ENCODE measurements at places on chromosomes 12 and 14. TPM values are rescaled to one million over a fixed set of nuclear protein-coding genes. Genes with fewer than 3 reads are reported as not detected.

GRCh38 chr14:95662376-95663186, 23.6 kb upstream of the TCL1B start:
- no peaks in the 10 kb centered on the region for H3K36me3 ChIP-seq
- peaks cover 4% of the 10 kb centered on the region for H3K4me1 ChIP-seq

The PAPLN gene
- 0.30 TPM for total RNA-seq

- H3K4me1 ChIP-seq = peaks cover 88% of the 10 kb centered on the region
- peak overlapping the region; percentile 91 for H3K27ac ChIP-seq
- DNase-seq = no peak
- no peaks in the 10 kb centered on the region for H3K27me3 ChIP-seq
- H3K36me3 ChIP-seq = peaks cover 2% of the 10 kb centered on the region
These were observed 4.9 kb upstream of the HDAC7 start for GRCh38 chr12:47824635-47825034.

DNA sequence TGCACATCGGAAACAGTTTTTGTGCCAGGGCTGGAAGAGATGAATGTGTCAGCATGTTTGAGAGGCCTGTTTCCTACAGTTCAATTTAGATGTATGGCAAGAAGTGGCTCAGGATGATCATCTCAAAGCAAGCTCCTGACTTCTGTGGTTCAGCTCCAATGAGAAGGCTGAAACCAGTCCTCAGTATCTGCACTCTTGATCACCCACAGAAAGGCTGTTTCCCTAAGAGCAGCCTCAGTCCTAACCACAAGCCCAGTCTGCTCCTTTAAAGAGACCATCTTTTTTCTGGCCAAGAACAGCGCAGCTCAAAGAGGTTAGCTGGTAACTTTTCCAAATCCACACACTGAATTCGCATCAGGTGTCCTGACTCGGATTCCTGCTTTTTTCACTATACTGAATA, 19.2 kb downstream of the CSRP2 start:
- no peak for DNase-seq
- no peaks in the 10 kb centered on the region for H3K4me1 ChIP-seq
- peaks cover 3% of the 10 kb centered on the region for H3K27me3 ChIP-seq
- H3K36me3 ChIP-seq = peaks cover 22% of the 10 kb centered on the region
- no peak overlapping the region for H3K27ac ChIP-seq

- DNase-seq = no peak
- no peak overlapping the region for H3K4me3 ChIP-seq
- H3K27me3 ChIP-seq = peaks cover 36% of the 10 kb centered on the region
- H3K27ac ChIP-seq = no peak overlapping the region
- H3K36me3 ChIP-seq = no peaks in the 10 kb centered on the region
These were observed 5.3 kb downstream of the SSTR1 start for GRCh38 chr14:38213001-38213400.

The MYBPC1 gene
- total RNA-seq = not detected

- no peaks in the 10 kb centered on the region for H3K36me3 ChIP-seq
- H3K27ac ChIP-seq = no peak overlapping the region
- DNase-seq = peak; percentile 10
- H3K4me3 ChIP-seq = no peak overlapping the region
These were observed 105.1 kb downstream of the PRIMA1 start for GRCh38 chr14:93683226-93683625.

The GLIPR1L2 gene
- total RNA-seq = 0.39 TPM

GRCh38 chr12:53299101-53299453, 418 bp upstream of the MYG1 start:
- H3K27me3 ChIP-seq = no peaks in the 10 kb centered on the region
- peaks cover 72% of the 10 kb centered on the region for H3K4me1 ChIP-seq
- peak overlapping the region; percentile 85 for H3K4me3 ChIP-seq
- DNase-seq = peak; percentile 61

The RIN3 gene
- 26.4 TPM for total RNA-seq

DNA sequence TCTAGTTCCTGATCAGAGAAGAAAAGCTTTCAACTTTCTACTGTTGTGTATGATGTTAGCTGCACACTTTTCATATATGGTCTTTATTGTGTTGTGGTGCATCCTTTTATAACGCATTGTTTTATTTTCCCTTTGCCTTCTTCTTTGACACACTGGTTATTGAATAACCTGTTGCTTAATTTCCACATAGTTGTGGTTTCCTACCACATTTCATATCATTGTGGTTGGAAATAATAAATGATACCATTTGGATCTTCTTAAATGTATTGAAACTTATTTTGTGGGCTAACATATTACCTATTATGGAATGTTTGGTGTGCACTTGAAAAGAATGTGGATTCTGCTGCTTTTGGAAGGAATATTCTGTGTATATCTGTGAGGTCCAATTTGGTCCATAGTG, 64.9 kb downstream of the GPHN start:
- H3K27ac ChIP-seq = no peak overlapping the region
- DNase-seq = no peak
- peaks cover 37% of the 10 kb centered on the region for H3K36me3 ChIP-seq
- H3K27me3 ChIP-seq = no peaks in the 10 kb centered on the region
- H3K4me1 ChIP-seq = peaks cover 9% of the 10 kb centered on the region
- no peak overlapping the region for H3K4me3 ChIP-seq

- no peak overlapping the region for H3K27ac ChIP-seq
- peaks cover 3% of the 10 kb centered on the region for H3K27me3 ChIP-seq
- peaks cover 2% of the 10 kb centered on the region for H3K36me3 ChIP-seq
- DNase-seq = no peak
- no peak overlapping the region for H3K4me3 ChIP-seq
These were observed 55.5 kb downstream of the TTC7B start for GRCh38 chr14:90760591-90761316.

GRCh38 chr12:12017135-12017581, 53.6 kb upstream of the BCL2L14 start:
- H3K27ac ChIP-seq = peak overlapping the region; percentile 98
- peaks cover 69% of the 10 kb centered on the region for H3K4me1 ChIP-seq
- no peaks in the 10 kb centered on the region for H3K36me3 ChIP-seq
- peak overlapping the region; percentile 54 for H3K4me3 ChIP-seq
- no peaks in the 10 kb centered on the region for H3K27me3 ChIP-seq

GRCh38 chr12:113891739-113892520, 74.2 kb downstream of the RBM19 start:
- peaks cover 38% of the 10 kb centered on the region for H3K36me3 ChIP-seq
- H3K4me3 ChIP-seq = no peak overlapping the region
- no peak overlapping the region for H3K27ac ChIP-seq
- peak; percentile 16 for DNase-seq
- no peaks in the 10 kb centered on the region for H3K27me3 ChIP-seq
- no peaks in the 10 kb centered on the region for H3K4me1 ChIP-seq

GRCh38 chr12:47349137-47350061, 269.6 kb upstream of the AMIGO2 start:
- peaks cover 79% of the 10 kb centered on the region for H3K4me1 ChIP-seq
- no peaks in the 10 kb centered on the region for H3K27me3 ChIP-seq
- H3K4me3 ChIP-seq = peak overlapping the region; percentile 53
- peaks cover 34% of the 10 kb centered on the region for H3K36me3 ChIP-seq
- peak overlapping the region; percentile 98 for H3K27ac ChIP-seq
- peak; percentile 66 for DNase-seq

GRCh38 chr12:50980545-50980944, 28.2 kb downstream of the HIGD1C start:
- peaks cover 19% of the 10 kb centered on the region for H3K36me3 ChIP-seq
- peaks cover 41% of the 10 kb centered on the region for H3K4me1 ChIP-seq
- H3K27ac ChIP-seq = peak overlapping the region; percentile 94

DNA sequence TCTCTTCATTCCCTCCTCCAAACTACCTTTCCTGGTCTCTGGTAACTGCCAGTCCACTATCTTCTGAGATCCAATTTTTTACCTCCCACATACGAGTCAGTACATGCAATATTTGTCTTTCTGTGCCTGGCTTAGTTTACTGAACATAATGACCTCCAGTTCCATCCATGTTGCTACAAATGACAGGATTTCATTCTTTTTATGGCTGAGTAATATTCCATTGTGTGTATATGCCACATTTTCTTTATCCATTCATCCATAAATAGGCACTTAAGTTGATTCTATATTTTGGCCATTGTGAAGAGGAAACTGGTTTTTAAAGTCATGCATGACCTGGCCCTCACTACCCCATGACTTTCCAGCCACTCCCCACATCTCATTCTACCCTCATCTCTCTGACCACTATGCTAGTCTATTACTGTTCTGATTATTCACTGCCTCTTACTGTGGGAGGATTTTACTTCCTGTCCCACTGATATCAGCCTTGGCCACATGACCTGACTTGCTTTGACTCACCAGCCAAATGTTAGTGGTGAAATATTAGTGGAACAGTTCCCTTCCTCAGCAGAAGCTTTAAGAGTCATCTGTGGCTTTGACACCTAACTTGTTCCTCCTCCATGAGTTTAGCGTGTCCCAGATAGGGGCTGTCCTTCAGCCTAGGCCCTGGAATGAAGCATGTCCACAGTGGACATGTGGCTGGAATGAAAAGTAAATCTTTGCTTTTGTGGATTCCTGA, 52.2 kb downstream of the GOLGA5 start:
- DNase-seq = peak; percentile 48
- H3K27ac ChIP-seq = peak overlapping the region; percentile 32
- H3K27me3 ChIP-seq = no peaks in the 10 kb centered on the region
- no peak overlapping the region for H3K4me3 ChIP-seq

DNA sequence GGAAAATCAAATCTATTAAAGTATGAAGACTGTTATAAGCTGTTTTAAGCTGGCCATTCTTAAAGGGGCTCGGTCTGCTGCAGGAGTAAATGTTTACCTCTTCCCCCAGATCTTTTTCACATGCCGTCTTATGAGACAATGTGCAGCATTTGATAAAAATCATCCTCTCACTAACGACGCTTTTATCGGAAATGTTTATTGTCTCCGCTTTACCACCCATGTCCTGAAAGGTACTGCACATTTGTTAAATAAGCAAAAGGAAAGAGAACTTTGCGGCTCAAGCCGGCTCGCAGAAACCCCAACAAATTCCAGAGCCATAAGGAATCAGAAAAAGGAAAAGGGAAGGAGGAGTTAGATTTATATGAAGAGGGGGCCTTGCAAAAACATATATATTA, 137.8 kb downstream of the HMGA2 start:
- no peaks in the 10 kb centered on the region for H3K36me3 ChIP-seq
- peaks cover 25% of the 10 kb centered on the region for H3K27me3 ChIP-seq
- H3K27ac ChIP-seq = no peak overlapping the region
- no peak for DNase-seq

The RDH16 gene
- 0.18 TPM for total RNA-seq

- H3K27me3 ChIP-seq = no peaks in the 10 kb centered on the region
- no peak for DNase-seq
- no peaks in the 10 kb centered on the region for H3K4me1 ChIP-seq
- no peaks in the 10 kb centered on the region for H3K36me3 ChIP-seq
- no peak overlapping the region for H3K27ac ChIP-seq
These were observed 21.3 kb downstream of the TMEM120B start for GRCh38 chr12:121733849-121734248.

The ESR2 gene
- 0.26 TPM for total RNA-seq

GRCh38 chr14:103257211-103257962, 76.7 kb upstream of the EIF5 start:
- no peak overlapping the region for H3K27ac ChIP-seq
- no peak for DNase-seq

The ITGA5 gene
- 58.0 TPM for total RNA-seq

DNA sequence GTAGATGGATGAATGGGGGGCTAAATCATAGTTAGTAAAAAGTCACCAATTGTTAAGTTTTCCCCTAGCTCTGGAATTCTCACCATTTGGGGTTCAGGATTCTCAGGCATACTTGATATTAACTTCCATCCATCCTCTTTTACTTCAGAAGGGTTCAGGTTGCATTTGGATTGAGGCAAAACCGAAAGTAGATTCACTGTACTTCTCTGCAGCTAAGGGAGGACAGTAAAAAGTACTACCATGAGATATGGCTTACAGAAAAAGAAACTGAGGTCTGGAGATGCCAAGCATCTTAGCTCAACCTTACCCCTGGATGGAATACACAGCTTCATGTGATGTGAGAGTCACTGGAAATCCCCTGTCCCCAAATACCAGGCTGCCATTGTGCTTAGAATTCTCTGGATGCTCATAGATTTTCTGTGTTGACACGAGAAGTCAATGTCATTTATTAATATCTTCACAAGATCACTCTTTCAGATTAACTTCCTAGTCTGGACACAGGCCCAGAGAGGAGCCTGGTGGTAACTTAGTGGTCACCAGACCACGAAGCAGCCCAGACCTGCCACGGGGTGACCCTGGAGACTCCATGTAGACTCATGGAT, 87.1 kb downstream of the SSPN start:
- H3K4me3 ChIP-seq = no peak overlapping the region
- DNase-seq = no peak

The COX8C gene
- total RNA-seq = not detected

DNA sequence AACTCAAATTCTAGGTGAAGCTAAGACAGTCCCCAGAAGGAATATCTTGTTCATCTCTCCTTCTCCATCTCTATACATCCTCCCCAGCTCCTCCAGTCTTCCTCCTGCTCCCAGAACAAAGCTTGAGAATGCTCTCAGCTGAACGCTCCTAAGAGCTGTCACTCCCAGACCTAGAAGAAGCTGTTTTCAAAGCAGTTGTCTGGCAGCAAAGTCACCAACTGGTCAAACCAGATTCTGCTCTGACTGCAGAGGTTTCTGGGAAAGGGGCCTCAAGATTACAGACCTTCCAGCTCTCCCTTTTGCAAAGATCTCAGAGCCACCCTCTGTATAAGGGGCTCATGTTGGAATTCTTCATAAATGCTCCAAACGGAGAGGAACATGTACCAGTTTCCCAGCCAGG, 9.6 kb upstream of the HSPB8 start:
- no peak overlapping the region for H3K27ac ChIP-seq
- H3K4me1 ChIP-seq = no peaks in the 10 kb centered on the region
- H3K27me3 ChIP-seq = peaks cover 5% of the 10 kb centered on the region

GRCh38 chr14:92524602-92525185, 11.1 kb downstream of the RIN3 start:
- no peaks in the 10 kb centered on the region for H3K27me3 ChIP-seq
- H3K4me1 ChIP-seq = peaks cover 21% of the 10 kb centered on the region
- no peak overlapping the region for H3K27ac ChIP-seq

The ADAM21 gene
- total RNA-seq = 0.09 TPM

DNA sequence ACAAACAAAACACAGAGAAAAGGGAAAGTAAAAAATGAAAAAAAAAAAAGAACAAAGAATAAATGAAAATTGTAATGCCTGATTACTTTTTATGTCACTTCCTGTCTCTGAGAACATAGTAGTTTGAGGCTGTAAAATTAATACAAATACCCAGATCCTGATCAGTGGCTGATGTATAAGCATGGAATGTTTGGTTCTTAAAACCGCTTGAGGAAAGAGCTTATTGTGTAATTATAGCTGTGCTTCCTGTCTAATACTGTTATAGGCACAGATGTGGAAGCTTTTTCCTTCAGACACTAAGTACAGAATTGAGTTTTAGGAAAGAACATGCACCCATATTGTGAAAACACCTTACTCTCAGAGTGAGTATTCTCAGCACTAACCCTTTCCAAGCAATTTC, 86.9 kb downstream of the AVPR1A start:
- DNase-seq = no peak
- no peaks in the 10 kb centered on the region for H3K36me3 ChIP-seq
- no peak overlapping the region for H3K4me3 ChIP-seq
- no peaks in the 10 kb centered on the region for H3K4me1 ChIP-seq
- H3K27ac ChIP-seq = no peak overlapping the region

The IQSEC3 gene
- total RNA-seq = not detected

- peak overlapping the region; percentile 85 for H3K27ac ChIP-seq
- H3K4me3 ChIP-seq = no peak overlapping the region
These were observed 41.0 kb downstream of the TRAF3 start for GRCh38 chr14:102817942-102818940.

The AQP6 gene
- total RNA-seq = not detected

Data from activated CD4-positive, alpha-beta T cell treated with anti-CD3 and anti-CD28 coated beads for 36 hours (primary cell).